Nephron progenitor cell (in vitro differentiated cells): ENCODE measurements at places on chromosomes 2 and 18.

- no peak for DNase-seq
These were observed 4.2 kb downstream of the SERPINB7 start for GRCh38 chr18:63779386-63779785.

DNA sequence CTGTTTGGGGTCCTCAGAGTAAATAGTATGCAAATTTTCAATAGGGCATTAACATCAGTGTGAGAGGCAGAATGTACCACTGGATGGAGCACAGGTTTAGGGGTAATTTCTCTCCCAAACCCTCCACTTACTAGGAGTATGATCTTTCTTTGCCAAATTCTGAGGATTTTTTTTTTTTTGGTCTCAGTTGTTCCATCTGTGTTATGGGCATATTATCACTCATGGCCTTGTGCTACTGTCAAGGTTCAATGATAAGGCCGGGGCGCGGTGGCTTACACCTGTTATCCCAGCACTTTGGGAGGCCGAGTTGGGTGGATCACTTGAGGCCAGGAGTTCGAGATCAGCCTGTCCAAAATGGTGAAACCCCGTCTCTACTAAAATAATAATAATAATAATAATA, 30.2 kb upstream of the ZEB2 start:
- no peak for DNase-seq

GRCh38 chr2:6872394-6872793, 5.2 kb upstream of the RSAD2 start:
- DNase-seq, result no peak

GRCh38 chr2:168722592-168722991, 79.8 kb upstream of the NOSTRIN start:
- DNase-seq, result no peak
